HTR-8/SVneo (cell line): ENCODE measurements at places on chromosomes 7 and 10.
A peak's percentile ranks its signal among the peaks of the same experiment; 100 is the strongest.

- DNase-seq, result no peak
These were observed 150.2 kb upstream of the PRSS58 start for GRCh38 chr7:142407939-142408570.

- no peak for DNase-seq
These were observed 93.1 kb downstream of the CARD11 start for GRCh38 chr7:2950578-2950977.

DNA sequence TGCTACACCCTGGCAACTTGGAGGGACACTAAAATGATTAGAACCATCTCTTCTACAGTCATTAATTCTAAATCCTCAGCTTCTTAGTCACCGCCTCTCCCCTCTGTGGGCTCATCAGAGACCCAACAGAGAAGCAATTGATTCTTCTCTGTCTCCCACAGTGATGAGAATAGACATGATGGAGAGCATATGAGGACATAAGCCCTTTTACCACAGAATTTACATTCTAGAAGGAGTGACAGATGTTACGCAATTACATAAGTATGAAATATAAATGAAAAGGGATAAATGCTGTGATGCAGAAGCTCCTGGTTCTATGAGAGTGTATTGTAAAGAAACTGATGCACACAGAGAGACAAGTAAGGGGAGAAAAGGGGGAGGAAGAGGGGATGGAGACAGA lies 18.1 kb upstream of the ABCB5 start:
- DNase-seq, result no peak

GRCh38 chr7:151736403-151736909 lies 140.5 kb downstream of the PRKAG2 start:
- DNase-seq, result peak; percentile 90

DNA sequence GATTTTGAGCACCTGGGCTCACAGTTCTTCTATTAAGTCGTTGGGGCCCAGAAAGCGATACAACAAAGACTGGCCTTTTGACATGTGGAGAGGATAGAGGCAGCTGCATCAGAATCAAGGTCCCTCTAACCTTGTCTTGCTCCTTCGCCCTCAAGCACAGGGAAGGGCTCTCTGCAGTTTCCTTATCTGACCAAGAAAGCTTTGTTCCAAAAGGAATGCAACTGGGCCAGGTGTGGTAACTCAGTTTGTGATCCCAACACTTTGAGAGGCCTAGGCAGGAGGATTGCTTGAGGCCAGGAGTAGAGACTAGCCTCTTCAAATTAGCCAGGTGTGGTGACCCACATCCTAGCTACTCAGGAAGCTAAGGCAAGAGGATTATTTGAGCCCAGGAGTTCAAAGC lies 32.2 kb downstream of the SVOPL start:
- no peak for DNase-seq

- peak; percentile 8 for DNase-seq
These were observed 41.8 kb downstream of the ASZ1 start for GRCh38 chr7:117385363-117386109.
